ENCODE measurements at places on chromosomes 3 and 15.

GRCh38 chr3:175571096-175571495, 712.0 kb downstream of the NAALADL2 start:
- no peak for DNase-seq

DNA sequence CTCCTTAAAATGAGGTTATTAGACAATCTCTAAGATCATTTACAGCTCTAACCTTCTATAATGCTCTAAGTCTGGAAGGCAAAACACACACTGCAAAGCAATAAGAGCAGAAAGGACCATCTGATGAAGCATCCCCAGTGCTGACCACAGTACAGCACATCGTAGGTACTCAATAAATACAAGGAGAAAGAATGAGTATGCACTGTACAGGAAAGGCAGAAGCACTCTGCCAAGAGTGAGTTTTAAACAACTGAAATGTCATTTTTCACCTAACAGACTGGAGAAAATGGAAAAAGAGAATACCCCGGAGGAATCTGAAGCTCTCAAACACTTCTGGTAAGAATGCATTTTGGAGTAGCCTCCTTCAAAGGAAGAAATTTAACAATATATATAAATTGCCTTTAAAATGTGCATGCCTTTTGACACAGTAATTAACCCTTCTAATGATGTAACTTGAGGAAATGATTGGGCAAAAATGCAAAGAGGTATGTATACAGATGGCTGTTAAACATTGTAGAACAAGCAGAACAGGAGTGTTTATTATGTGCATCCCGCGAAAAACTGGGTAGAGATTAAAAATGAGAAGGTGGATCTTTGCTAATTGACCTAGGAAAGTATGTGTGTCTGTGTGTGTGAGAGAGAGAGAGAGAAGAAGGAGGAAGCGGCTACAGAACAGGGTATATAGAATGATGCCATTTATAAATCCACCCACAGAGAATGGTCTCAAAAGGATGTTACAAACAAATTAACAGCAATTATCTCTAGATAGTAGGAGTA, 8.0 kb upstream of the OXTR start:
- DNase-seq, result no peak

DNA sequence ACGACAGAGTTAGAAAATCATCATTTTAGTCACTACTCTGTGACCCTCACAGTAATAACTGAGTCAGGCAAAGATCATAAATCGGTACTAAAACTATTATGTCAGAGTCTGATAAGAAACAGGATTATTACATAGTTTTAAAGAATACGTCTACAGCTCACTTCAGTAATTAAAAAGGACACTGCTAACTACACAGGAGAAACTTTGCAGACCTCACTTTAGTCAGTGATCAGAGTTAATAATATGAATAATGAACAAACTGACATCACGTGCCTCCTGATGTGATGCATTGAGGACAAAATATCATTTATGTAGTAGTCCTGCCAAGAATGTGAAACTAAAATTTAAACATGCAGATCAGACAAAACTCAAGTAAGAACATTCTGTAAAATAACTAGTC, 162.2 kb downstream of the PCCB start:
- no peak for DNase-seq

- DNase-seq, result peak; percentile 16
Observed at GRCh38 chr15:74955796-74956647, 550 bp downstream of the RPP25 start.

- no peak for DNase-seq
Observed at GRCh38 chr3:122052968-122053367, 2.2 kb upstream of the CD86 start.

GRCh38 chr15:66565741-66566144, at the start of gene LCTL:
Gene LCTL (minus strand): TSS chr15:66565998. CDS start chr15:66565365, 633 bp downstream.
- no peak for DNase-seq

GRCh38 chr15:40731034-40731433, 24.0 kb downstream of the RMDN3 start:
- no peak for DNase-seq

- no peak for DNase-seq
Observed at GRCh38 chr15:88719654-88720053, 80.8 kb downstream of the ISG20 start.

DNA sequence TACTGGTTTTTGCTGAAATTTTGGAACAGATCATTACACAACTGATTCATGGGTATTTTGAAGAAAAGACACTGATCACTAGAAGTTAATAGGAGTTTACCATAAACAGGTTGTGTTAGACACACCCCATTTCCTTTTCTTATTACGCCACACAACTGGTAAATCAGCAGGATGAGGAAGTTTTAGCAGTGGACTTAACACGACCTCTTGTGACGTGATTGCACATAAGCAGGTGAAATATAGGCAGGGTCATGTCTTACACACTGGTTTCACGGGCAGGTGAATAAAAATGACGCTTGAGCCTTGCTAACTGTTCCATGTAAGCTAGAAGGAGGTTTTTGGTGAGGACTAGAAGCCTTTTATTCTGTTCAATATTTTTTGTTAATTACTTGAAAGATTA, 27.1 kb upstream of the TPRG1 start:
- DNase-seq, result no peak

- DNase-seq, result no peak
Observed at GRCh38 chr3:22506871-22507270, 696.3 kb upstream of the UBE2E2 start.

DNA sequence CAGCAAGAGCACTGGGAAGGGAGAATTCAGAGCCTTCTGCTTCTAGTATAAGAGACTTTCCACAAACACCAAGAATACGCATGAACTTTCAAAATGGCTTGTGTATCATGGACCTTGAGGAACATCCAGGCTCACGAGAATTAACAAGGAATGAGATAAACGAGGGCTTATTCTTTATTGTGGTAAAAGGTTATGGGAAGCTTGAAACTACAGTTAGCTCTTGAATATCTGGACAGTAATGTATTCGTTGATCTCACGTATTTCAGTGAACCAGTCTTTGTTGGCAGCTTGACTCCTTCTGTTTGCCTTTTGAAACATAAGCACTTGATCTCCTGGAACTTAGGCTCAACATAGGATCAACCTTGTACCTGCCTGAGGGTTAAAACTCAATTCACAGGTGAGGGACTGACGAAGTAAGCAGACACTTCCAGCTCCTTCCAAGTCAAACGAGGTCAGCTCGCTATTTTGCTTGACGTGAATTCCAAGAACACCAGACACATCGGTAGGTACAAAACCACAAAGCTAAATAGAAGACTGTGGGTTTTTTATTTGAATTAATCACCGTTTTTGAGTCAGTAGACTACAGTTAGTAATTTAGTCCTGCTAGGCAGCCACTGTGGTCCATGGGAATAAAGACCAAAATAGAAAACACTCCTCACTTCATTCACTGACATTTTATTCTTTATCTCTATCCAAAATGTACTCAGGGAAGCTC, 30.8 kb downstream of the GALNT15 start:
- no peak for DNase-seq

GRCh38 chr3:128546646-128547045, 53.6 kb upstream of the GATA2 start:
- no peak for DNase-seq

GRCh38 chr3:112425858-112426750, 73.2 kb downstream of the BTLA start:
- DNase-seq, result no peak

- DNase-seq, result no peak
Observed at GRCh38 chr3:147159141-147159540, 247.2 kb downstream of the ZIC4 start.

DNA sequence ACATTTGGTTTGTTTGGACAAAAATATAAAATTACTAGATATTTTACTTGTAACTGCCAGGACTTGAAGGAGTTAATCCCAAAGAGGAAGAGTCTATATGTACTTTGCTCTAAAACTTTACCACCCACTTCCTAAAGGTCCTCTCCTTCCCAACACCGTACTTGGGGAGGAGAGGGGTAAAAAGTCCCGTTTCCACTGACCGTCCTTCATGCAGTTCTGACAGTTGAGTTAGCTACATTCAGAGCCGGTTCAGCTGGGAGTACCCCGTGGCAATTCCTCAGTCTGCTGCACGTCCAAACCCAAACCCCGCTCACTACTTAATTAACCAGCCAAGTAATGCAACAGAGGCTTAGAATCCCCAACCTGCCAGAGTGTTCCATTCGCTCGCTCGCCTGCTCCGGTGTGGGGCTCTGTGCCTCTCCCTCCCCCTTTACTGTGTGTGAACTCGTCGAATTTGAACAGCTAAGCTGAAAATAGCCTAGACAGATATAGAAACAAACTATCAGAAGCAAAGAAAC, 519.7 kb downstream of the FOXP1 start:
- no peak for DNase-seq

- DNase-seq, result no peak
Observed at GRCh38 chr3:52352566-52352965, 36.4 kb downstream of the DNAH1 start.

- no peak for DNase-seq
Observed at GRCh38 chr3:16313886-16314645, 49.1 kb downstream of the OXNAD1 start.

DNA sequence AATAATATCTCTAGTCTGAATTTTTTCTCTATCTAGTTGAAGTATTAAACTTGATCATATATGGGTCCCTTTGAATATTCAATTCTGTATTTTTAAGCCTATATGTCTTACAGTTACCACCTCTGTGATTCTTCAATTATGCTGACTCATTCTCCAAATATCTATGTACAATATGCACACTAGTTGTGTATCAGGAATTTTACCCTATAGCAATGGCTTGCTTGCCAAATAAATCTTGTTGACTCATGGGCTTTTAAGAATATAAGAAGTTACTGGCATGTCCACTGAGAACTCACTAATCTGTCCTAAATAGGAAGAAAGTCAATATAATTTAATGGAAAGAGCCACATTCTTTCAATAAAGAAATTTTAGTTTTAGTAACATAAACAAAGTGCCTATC, 656.3 kb downstream of the RBMS3 start:
- no peak for DNase-seq

GRCh38 chr3:62815981-62816380, 59.2 kb downstream of the CADPS start:
- no peak for DNase-seq

- no peak for DNase-seq
Observed at GRCh38 chr3:55852326-55852725, 365.2 kb upstream of the WNT5A start.

- DNase-seq, result no peak
Observed at GRCh38 chr3:186381424-186382216, 19.6 kb upstream of the DGKG start.

DNA sequence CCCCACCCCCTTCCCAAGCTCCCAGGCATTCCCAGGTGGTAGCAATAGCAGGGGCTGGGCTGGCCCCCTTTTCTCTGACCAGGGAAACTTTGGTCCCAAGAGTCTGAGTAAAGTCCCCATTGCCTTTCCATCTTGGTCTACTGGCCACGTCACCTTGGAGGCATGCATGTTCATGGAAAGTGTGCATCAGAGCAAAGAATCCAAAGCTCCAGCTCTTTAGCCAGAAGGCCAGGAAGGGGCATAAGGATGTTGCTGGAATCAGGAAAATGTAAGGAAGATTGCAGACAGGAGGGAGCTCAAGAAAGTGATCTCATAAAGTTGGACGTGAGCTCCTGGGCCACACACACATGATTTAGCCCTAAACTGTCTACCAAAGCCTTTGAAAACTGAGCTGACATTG, 63.6 kb downstream of the KBTBD12 start:
- no peak for DNase-seq

- DNase-seq, result no peak
Observed at GRCh38 chr15:69648212-69648611, 195.6 kb downstream of the RPLP1 start.

DNA sequence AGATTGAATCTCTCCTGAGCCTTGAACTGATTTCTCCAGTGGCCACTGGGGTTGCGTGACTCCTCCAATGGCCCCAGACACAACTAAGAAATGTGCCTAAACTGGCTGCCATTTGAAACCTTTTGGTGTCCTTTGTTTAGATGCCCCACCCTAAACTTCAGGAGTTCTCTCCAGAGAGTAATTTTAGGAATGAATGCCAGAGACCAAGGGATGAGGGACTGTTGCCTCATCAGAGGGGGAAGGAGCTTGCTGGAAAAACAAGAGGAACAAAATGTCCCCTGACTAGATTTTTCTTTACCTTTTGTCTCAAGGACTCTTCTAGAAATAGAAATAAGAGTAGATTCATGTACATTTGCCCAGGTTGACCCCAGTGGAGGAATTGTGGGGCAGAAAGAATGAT, 8.1 kb upstream of the ADPRH start:
- DNase-seq, result no peak

DNA sequence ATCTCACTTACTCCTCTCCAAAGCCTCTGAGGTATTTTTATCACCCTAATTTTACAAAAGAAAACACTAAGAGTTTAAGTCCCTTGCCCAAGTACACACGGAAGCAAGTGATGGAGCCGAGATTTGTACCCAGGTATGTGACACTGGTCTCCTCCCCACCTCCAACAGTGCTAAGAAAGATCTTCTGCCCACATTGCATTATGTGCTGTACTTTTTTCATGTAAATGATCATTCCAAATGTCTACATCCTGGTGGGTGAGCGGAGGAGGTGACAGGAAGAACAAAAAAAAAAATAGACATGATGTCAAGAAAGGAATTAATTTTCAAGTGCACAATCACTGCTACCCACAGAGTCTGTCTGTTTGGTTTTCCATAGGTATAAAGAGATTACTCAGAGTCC, 694.1 kb downstream of the FHIT start:
- no peak for DNase-seq

DNA sequence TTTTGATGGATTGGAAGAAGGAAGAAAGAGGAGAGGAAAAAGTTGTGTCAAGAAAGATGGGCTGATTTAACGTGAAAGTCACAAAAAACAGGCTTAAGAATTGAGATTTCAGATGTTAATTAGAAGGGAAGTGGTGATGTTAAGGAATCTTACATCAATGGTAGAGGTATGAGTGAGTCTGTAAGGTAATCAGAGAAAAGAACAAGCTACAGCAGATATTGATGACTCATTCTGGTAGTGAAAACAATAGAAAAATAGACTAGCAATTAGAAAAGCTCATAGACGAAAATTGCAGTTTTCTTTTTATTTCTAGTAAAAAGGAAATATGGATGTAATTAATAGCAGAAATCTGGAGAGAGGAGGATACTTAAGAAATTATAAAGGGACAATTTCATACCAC, 559.6 kb downstream of the MCTP2 start:
- DNase-seq, result no peak

GRCh38 chr15:25568751-25569150, 129.9 kb upstream of the UBE3A start:
- no peak for DNase-seq

GRCh38 chr3:128077202-128077624, 25.0 kb downstream of the SEC61A1 start:
- no peak for DNase-seq

DNA sequence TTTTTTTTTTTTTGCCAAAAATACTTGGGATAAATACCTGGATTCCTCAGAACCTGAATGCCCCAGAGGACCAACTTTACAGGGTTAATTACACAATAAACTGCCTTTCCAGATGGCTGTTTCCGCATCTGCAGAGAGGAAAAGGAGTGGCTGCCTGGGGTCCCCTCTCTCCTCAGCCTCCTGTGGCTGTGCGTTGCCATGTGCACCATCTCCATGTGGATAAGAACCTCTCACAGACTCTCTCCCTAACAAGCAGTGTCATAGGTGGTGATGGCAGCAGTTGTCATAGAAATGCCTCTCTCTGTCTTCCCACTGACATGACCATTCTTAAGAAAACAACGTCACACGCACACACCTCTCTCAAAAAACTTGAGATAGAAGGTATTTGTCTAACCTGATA, 179.4 kb downstream of the RPLP1 start:
- peak; percentile 56 for DNase-seq

Data from NCI-H1417 treated with DMSO at 0.1 percent for 48 hours (cell line).